ENCODE measurements at places on chromosomes 12 and 14. TPM values are rescaled to one million over a fixed set of nuclear protein-coding genes. Genes with fewer than 3 reads are reported as not detected.

GRCh38 chr14:75016815-75017214 lies 14.1 kb downstream of the EIF2B2 start:
- H3K27ac ChIP-seq = no peak overlapping the region
- H3K36me3 ChIP-seq = peaks cover 15% of the 10 kb centered on the region
- no peak for DNase-seq
- H3K4me3 ChIP-seq = no peak overlapping the region
- H3K27me3 ChIP-seq = no peaks in the 10 kb centered on the region

GRCh38 chr12:27841392-27841882 lies 61.4 kb upstream of the MANSC4 start:
- DNase-seq = no peak
- no peaks in the 10 kb centered on the region for H3K27me3 ChIP-seq
- H3K4me1 ChIP-seq = no peaks in the 10 kb centered on the region
- H3K27ac ChIP-seq = no peak overlapping the region
- no peaks in the 10 kb centered on the region for H3K36me3 ChIP-seq

DNA sequence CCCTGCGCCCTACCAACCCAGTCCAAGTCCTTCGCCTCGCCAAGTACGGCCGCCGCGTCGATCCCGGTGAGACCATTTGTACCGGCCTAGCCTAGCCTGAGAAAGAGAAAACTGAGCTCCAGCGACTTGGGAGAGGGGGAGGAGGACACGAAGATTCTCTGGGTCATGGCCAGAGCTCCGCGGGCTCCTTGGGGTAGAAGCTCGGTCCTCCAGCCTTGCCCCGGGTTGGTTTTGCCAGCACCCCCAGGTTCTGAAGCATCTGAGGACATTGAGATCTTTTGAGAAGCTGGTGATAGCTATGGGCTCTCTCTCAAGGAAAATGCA lies 7.3 kb downstream of the LHX5 start:
- no peaks in the 10 kb centered on the region for H3K36me3 ChIP-seq
- H3K4me3 ChIP-seq = no peak overlapping the region
- H3K27ac ChIP-seq = no peak overlapping the region
- no peak for DNase-seq
- peaks cover 38% of the 10 kb centered on the region for H3K27me3 ChIP-seq
- H3K4me1 ChIP-seq = peaks cover 21% of the 10 kb centered on the region

GRCh38 chr12:4133636-4134447 lies 139.7 kb upstream of the CCND2 start:
- peak overlapping the region; percentile 81 for H3K4me3 ChIP-seq
- peaks cover 52% of the 10 kb centered on the region for H3K4me1 ChIP-seq
- DNase-seq = peak; percentile 53
- no peaks in the 10 kb centered on the region for H3K36me3 ChIP-seq

- H3K4me1 ChIP-seq = peaks cover 20% of the 10 kb centered on the region
- DNase-seq = peak; percentile 33
- peaks cover 5% of the 10 kb centered on the region for H3K27me3 ChIP-seq
- peak overlapping the region; percentile 89 for H3K27ac ChIP-seq
These were observed 199.6 kb upstream of the OTX2 start for GRCh38 chr14:57009585-57010515.

GRCh38 chr12:121812921-121813896 lies 9.4 kb downstream of the SETD1B start:
- H3K27me3 ChIP-seq = peaks cover 9% of the 10 kb centered on the region
- no peak for DNase-seq
- H3K36me3 ChIP-seq = peaks cover 31% of the 10 kb centered on the region
- H3K27ac ChIP-seq = peak overlapping the region; percentile 30

DNA sequence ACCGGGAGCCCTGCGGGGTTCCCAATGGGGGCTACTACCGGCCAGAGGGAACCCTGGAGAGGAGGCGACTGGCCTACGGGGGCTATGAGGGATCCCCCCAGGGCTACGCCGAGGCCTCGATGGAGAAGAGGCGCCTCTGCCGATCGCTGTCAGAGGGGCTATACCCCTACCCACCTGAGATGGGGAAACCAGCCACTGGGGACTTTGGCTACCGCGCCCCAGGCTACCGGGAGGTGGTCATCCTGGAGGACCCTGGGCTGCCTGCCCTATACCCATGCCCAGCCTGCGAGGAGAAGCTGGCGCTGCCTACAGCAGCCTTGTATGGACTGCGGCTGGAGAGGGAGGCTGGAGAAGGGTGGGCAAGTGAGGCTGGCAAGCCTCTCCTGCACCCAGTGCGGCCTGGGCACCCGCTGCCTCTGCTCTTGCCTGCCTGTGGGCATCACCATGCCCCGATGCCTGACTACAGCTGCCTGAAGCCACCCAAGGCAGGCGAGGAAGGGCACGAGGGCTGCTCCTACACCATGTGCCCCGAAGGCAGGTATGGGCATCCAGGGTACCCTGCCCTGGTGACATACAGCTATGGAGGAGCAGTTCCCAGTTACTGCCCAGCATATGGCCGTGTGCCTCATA lies 9.7 kb downstream of the TNS2 start:
- H3K27ac ChIP-seq = no peak overlapping the region
- H3K36me3 ChIP-seq = peaks cover 33% of the 10 kb centered on the region
- no peak for DNase-seq
- peaks cover 13% of the 10 kb centered on the region for H3K4me1 ChIP-seq
- no peak overlapping the region for H3K4me3 ChIP-seq

- no peaks in the 10 kb centered on the region for H3K27me3 ChIP-seq
- H3K36me3 ChIP-seq = peaks cover 22% of the 10 kb centered on the region
- H3K4me3 ChIP-seq = no peak overlapping the region
- no peak overlapping the region for H3K27ac ChIP-seq
- DNase-seq = no peak
These were observed 36.6 kb downstream of the SENP1 start for GRCh38 chr12:48069241-48069640.

DNA sequence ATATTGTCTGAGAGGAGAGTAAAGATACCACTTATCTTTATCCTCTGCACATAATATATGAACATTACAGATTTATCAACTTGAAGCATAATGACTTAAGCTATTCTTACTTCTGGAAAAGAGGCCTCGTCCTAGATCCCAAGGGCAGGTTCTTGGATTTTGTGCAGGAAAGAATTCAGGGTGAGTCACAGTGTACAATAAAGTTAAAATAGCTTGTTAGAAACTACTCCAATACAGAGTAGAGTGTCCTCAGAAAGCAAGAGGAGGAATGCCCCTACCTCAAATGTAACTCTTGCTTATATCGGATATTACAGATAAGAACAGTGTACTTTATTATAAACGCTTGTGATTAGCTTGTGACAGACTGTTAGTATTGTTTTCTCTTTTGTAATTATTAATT lies 41.9 kb upstream of the ABCC9 start:
- no peaks in the 10 kb centered on the region for H3K36me3 ChIP-seq
- no peak for DNase-seq
- no peak overlapping the region for H3K4me3 ChIP-seq

DNA sequence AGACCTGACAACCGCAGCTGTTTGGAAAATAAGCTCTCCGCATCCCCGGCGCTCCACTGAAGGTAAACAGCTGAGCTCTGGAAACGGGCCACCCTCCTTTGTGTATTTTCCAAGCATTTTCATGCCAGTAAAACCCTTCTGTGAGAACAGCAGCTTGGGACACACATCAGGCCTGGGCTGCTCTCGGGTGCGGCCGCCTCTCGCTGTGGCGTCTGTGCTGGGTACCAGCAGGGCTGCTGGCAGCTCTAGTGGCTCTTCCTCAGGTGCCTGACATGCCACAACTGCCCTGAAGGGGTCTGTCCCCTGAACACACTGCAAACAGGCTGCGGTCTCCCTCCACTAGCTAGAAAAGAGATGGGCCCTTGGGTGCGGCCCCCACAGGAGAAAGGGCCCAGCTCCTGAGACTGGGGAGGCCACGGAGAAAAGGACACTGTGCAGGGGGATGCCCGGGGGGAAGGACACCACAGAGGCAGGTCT lies 96.3 kb downstream of the ITPK1 start:
- peaks cover 7% of the 10 kb centered on the region for H3K27me3 ChIP-seq
- H3K27ac ChIP-seq = no peak overlapping the region
- DNase-seq = no peak

DNA sequence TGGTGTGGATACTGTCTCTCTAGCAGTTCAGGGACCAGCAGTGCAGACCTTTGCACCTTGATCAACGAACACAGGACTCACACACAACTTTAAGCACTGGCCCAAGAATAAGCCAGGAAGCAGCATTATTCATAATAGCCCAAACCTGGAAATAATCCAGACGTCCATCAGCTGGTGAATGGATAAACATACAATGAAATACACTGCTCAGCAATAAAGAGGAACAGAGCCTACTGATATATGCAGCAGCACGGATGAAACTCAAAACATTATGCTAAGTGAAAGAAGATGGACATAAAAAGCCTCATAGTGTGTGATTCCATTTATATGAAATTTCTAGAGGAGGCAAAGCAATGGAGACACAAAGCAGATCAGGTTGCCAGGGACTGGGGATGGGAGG lies 303.9 kb upstream of the FKBP4 start:
- no peak overlapping the region for H3K27ac ChIP-seq
- no peaks in the 10 kb centered on the region for H3K36me3 ChIP-seq
- no peak overlapping the region for H3K4me3 ChIP-seq
- H3K27me3 ChIP-seq = peaks cover 3% of the 10 kb centered on the region

DNA sequence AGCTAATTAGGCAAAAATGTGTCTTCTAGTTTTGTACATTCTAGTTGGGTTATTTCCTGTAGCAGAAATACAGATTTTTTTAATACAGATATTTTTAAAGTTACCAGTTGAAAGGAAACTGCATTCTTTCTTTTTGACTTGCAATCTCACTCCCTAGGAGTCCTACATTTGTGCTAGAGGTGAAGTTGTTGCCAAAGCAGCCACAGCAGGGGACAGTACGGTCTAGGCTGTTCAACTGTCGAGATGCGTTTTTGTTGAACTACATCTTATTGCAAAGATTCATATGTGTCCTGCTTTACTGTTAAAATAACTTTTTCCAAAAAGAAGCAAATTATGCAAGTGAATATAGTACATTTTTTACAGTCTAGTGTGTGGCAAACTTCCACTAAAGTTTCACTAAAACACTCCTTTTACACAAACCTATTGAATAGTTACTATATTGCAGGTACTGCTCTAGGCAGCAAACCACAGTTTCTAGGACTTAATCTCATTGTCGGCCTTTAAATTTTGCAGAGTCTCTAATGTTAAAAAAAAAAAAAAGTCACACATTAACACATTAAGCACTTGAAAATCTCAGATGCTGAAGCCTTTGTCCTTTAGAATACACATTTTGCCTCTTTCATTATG lies 30.2 kb upstream of the SRGAP1 start:
- H3K27me3 ChIP-seq = peaks cover 2% of the 10 kb centered on the region
- H3K27ac ChIP-seq = no peak overlapping the region
- no peak for DNase-seq
- H3K36me3 ChIP-seq = peaks cover 4% of the 10 kb centered on the region
- H3K4me3 ChIP-seq = no peak overlapping the region

DNA sequence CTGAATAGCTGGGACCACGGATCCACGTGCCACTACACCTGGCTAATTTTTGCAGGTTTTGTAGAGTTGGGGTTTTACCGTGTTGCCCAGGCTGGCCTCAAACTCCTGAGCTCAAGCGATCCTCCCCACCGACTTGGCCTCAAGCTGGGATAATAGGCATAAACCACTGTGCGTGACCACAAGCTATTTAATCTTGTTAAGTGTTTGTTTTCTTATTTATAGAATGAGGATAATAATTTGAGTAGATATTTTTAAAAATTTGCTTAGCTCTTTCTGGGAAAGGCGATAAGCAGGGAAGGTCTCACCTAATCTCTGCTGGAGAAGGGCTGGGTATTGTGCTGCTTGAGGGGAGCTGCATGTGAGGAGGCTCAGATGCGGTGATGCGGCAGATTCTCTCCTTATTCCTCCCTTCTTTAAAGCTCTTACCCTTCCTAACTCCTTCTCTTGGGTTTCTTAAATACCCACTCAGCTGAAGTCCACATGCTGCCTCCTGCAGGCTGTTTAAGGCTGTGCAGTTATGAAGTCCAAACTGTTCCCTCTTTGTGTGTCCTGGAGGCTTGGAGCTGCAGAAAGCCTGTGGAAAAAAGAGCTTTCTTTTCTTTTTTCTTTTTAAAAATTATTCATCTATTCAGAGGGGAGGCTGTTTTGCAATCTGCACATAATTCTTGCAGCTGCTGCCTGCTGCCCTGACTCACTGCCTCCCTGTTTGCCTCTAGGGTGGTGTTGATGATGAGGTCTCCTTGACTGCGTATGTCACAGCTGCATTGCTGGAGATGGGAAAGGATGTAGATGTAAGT lies 37.9 kb downstream of the A2ML1 start:
- H3K27me3 ChIP-seq = peaks cover 9% of the 10 kb centered on the region
- H3K27ac ChIP-seq = no peak overlapping the region
- DNase-seq = peak; percentile 46
- H3K36me3 ChIP-seq = no peaks in the 10 kb centered on the region
- no peaks in the 10 kb centered on the region for H3K4me1 ChIP-seq
- H3K4me3 ChIP-seq = no peak overlapping the region

- no peak overlapping the region for H3K4me3 ChIP-seq
- DNase-seq = no peak
- H3K4me1 ChIP-seq = no peaks in the 10 kb centered on the region
- H3K36me3 ChIP-seq = no peaks in the 10 kb centered on the region
- no peak overlapping the region for H3K27ac ChIP-seq
- no peaks in the 10 kb centered on the region for H3K27me3 ChIP-seq
These were observed 495.1 kb downstream of the EGLN3 start for GRCh38 chr14:33455654-33456345.

GRCh38 chr12:7994731-7995205 lies 37.7 kb upstream of the FOXJ2 start:
- H3K27me3 ChIP-seq = peaks cover 2% of the 10 kb centered on the region
- H3K4me1 ChIP-seq = peaks cover 22% of the 10 kb centered on the region
- peaks cover 17% of the 10 kb centered on the region for H3K36me3 ChIP-seq
- no peak overlapping the region for H3K4me3 ChIP-seq
- DNase-seq = no peak
- no peak overlapping the region for H3K27ac ChIP-seq

- no peak overlapping the region for H3K4me3 ChIP-seq
- no peak overlapping the region for H3K27ac ChIP-seq
- no peaks in the 10 kb centered on the region for H3K36me3 ChIP-seq
- DNase-seq = no peak
- H3K27me3 ChIP-seq = peaks cover 2% of the 10 kb centered on the region
- no peaks in the 10 kb centered on the region for H3K4me1 ChIP-seq
These were observed 784.6 kb downstream of the TMTC2 start for GRCh38 chr12:83471341-83471740.

- H3K27me3 ChIP-seq = peaks cover 10% of the 10 kb centered on the region
- H3K4me1 ChIP-seq = peaks cover 5% of the 10 kb centered on the region
- H3K27ac ChIP-seq = no peak overlapping the region
- DNase-seq = no peak
- no peak overlapping the region for H3K4me3 ChIP-seq
These were observed 2.5 kb upstream of the PLEKHD1 start for GRCh38 chr14:69481815-69482568.

- peaks cover 4% of the 10 kb centered on the region for H3K4me1 ChIP-seq
- DNase-seq = no peak
- H3K27me3 ChIP-seq = no peaks in the 10 kb centered on the region
- no peak overlapping the region for H3K27ac ChIP-seq
These were observed 139.3 kb downstream of the SSPN start for GRCh38 chr12:26334621-26335124.

Gene ACSS3
- 18.7 TPM for total RNA-seq

Gene USP15
- 98.2 TPM for total RNA-seq

Gene TSPAN8
- total RNA-seq = not detected

Gene GPRC5D
- not detected for total RNA-seq

Gene SLC25A47
- total RNA-seq = not detected

Gene C14orf39
- total RNA-seq = 3.8 TPM

Gene CBLN3
- 1.5 TPM for total RNA-seq

Gene APOF
- not detected for total RNA-seq

Gene HSPB8
- total RNA-seq = 2.7 TPM

Gene HOXC4
- not detected for total RNA-seq

Gene RPL10L
- total RNA-seq = not detected

Measured in endothelial cell (in vitro differentiated cells).